Stimulated activated CD8-positive, alpha-beta memory T cell treated with anti-CD3 and anti-CD28 coated beads, Interleukin-7, amount 100 ng/mL, for 24 hours (primary cell): ENCODE measurements at places on chromosomes 1 and 21.

DNA sequence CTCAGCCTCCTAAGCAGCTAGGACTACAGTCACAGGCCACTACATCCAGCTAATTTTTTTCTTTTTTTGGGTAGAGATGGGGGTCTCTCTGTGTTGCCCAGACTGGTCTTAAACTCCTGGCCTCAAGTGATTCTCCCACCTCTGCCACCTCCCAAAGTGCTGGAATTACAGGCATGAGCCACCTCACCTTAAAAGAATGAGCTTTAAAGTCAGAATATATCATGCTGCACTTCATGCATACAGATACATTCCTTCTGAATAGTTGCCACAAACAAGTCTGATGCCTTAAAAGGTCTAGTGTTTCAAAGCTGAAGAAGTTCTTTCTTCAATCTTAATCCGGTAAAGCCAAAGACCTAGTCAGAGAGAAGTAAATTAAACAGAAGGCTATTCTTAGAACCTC is 23.8 kb upstream of the CPLANE2 start:
- DNase-seq = no peak

- DNase-seq = no peak
These were observed 3.7 kb downstream of the TRIM46 start for GRCh38 chr1:155177192-155177917.

DNA sequence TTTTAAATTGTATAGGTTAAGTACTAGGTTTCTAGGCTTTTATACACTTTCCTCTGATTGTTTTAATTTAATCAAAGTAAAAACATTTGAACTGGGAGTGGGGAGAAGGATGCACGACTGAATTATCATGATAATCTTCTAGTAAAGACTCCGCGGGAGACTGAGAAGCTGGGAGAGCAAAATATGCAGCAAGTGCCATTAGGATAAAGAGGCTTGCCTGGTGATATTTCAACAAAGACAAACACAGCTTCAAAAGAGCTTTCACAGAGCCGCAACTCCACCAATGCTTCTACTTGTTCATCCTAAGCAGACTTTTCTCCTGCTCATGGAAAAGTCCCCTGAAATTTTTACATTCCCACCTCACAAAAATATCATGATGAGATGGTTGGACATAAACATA is 239.0 kb upstream of the PTBP2 start:
- DNase-seq = no peak

DNA sequence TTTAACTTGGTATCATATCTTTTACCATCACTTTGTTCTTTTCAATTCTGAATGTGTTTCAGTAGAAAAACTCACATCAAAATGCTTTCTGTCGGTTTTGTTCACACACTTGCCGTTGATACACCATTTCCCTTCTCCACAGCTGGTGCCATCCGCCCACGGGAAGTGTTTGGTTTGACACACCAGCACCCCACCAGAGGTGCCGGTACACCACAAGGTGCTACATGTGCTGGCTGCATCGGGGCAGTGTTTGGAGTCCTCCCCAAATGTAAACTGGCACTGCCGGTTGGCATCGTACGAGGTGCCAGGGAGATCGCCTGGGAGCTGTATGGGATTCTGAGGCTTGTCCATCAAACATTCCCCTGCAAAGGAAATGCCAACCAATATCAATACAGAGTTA is 5.0 kb downstream of the ADAMTS1 start:
- no peak for DNase-seq

GRCh38 chr1:202018468-202019234 is 8.3 kb downstream of the ELF3 start:
- no peak for DNase-seq

GRCh38 chr1:89489047-89489729 is 35.4 kb upstream of the LRRC8B start:
- DNase-seq = no peak

DNA sequence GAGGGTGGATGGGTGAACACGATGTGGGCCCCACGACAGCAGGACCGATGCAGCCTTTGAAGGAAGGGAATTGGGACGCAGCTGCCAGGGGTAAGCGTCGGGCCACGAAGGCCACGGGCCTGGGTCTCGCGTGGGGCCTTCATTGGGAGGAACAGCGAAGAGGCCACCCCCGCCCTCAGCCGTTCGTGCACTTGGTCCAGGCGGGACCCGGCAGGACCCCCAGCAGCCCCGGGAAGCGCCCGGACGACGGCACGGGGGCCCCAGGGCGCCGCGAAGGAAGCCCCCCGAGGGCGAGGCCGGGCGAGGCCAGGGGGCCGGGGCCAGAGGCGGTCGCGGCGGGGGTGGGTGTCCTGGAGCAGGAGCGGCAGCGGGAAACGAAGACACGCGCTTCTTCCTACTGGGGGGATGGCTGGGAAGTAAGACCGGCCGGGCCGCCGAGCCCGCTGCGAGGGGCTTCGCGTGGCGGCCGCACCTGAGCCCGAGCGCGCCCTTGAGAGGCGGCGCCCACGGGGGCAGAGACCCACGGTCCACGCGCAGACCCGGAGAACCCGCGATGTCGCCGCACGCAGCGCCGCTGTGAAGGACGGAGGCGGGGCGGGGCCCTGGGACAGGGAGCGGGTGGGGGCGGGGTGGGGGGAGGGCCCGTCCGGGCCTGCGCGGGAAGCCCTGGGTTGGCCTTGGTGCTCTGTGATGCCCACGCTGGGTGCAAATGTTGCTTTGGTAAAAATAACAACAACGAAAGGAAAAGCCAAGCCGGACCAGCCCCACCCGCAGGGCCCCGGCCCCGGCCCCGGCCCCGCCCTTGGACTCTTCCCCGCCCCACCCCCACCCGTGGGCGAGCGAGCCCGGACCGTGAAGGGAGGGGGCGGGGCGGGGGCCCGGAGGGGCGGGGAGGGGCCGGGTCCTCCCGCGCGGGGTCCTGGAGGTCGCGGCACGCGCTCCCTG is 56.0 kb upstream of the ADARB1 start:
- DNase-seq = no peak

DNA sequence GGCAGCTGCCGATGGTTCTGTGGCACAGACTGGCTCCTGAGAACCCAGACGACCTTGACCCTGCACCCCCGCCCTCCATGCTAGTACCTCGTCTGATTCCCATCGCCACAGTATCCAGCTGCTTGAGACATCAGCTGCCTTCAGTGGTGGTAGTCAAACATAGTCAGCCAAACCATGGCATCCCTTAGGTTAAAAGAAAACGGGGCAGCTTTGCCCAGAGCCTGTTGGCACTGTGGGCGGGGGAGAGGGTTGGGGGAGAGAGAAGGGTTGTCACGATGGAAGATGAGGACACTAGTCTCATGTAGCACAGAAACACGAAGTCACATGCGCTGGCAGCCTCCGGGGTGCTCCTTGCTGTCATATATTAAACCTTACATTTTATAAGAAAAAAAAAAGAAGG is 961 bp upstream of the TDRD5 start:
- DNase-seq = no peak

DNA sequence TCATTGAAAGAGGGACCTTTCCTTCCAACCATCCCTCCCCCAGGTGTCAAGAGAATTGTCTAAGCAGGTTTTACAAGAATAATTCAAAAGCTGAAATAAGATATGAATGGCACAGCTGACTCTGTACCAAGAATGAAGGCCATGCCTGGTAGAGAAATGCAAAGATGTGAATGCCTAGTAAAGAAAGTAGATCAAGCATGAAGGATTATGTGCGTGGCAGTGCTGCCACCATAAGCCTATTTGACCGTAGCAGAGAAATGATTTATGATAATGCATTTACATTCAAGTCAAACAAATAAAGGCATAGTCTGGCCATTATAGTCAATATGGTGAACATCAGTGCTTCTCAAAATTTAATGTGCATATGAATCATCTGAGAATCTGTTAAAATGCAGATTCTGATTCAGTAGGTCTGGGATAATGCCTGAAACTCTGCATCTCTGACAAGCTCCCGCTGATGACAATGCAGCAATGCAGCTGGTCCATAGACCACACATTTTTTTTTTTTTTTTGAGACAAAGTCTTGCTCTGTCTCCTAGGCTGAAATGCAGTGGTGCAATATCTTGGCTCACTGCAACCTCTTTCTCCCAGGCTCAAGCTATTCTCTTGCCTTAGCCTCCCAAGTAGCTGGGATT is 16.6 kb upstream of the CLCA4 start:
- no peak for DNase-seq

GRCh38 chr21:41570791-41571355 is 62.9 kb upstream of the TMPRSS2 start:
- DNase-seq = no peak

- DNase-seq = no peak
These were observed 53.0 kb upstream of the ARTN start for GRCh38 chr1:43880604-43881003.

DNA sequence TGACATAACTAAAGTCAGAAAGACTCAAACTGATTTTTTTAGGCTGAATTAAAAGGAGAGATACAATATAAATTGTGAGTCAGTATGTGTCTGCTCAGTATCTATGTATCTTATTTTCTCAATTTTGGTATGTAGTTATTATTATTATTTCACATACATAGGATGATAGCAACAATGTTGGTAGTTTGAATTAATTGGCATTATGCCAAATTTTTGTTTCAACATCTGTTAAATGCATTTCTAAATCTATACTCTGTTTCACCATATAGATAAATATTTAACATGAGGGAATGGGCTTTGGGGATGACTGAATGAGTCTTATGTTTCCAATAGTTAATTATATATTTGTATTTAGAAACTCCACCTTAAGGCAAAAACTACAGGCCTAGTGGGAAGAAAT is 12.6 kb upstream of the HMCN1 start:
- no peak for DNase-seq

DNA sequence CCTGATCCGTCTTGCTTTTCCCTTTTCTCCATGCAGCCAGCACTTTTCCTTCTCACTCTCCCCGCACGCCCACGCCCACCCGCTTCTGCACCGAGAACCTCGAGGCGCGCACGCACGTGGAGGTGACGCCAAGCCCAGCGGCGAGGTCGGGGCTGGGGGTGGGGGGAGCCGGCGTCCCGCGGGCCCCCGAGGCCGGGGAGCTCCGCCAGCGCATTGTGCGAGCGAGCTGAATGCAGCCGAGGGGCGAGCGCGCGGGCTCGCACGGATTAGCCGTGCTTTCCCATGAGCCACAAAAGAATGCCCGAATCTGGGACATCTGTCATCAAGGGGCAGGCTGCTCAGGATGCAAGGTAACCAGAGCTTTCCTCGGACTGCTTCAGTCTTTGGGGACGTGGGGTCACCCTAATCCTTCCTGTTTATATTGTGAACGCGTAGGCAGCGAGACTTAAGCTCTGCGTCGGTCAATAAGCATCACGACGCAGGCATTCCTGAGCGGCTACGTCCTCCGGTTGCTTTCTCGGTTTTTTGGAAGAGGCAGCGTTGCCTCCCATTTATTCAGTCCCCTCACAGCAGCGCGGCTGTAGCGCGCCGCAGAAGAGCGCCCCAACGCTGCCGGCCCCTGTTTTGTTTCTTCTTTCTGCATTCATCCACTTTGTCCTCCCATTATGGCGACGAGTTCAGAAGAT is 67.3 kb upstream of the AKT3 start:
- DNase-seq = no peak

- no peak for DNase-seq
These were observed 833.0 kb upstream of the ADAMTS5 start for GRCh38 chr21:27799861-27800260.

GRCh38 chr1:77926561-77927357 is 38.3 kb downstream of the NEXN start:
- DNase-seq = no peak

DNA sequence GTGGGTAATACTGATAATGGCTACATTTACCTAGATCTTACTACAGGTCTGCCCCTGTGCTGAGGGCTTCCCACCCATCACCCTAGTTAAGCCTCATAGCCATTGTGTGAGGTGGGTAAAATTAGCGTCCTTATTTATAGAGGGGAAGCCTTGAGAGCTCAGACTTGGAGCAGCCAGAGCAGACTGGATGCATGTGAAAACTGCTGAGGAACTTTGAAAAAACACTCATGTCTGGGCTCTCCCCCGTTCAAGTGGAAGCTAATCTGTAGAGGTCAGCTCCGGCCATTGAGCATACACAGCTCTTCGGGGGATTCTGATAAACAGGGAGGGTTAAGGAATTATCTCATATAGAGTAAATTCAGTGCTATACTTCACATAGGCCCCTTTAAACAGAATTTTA is 389.7 kb downstream of the RPS6KC1 start:
- no peak for DNase-seq

GRCh38 chr1:147272042-147272441 is 29.6 kb downstream of the CHD1L start:
- no peak for DNase-seq

DNA sequence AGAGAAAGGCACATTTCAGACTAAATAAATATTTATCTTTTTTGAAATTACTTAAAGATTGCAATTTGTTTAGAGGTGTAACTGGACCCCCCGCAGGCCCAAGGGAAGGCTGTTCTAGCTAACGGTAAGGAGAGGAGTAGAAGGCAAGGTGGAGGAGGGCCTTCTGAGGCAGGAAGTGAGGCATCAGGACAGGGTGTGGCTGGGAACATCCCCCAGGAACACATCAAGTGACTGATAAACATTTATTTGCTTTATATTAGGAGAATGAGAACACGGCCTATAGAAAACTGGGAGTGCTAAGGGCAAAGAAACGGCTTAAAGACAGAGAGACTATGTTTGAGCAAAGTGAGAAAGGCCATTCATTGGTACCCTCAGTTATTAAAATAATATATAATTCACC is 23.2 kb downstream of the HIVEP3 start:
- DNase-seq = no peak

DNA sequence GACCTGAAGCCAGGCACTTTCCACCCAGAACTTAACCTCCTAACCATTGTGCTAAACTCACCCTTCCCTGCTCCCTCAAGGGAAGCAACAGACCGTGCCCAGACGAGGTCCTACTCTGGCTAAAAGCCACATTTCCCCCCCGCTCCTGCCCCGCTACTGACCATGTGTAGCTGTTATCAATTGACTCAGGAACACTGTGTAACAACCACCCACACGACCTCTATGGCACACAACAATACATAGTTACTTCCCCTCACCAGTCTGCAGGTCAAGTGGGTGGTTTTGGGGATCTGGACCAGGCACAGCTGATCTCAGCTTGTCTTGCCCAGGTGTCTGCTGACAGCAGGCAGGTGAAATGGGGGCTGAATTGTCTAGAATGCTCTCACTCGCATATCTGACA is 40.1 kb downstream of the CAMK2N1 start:
- DNase-seq = no peak

DNA sequence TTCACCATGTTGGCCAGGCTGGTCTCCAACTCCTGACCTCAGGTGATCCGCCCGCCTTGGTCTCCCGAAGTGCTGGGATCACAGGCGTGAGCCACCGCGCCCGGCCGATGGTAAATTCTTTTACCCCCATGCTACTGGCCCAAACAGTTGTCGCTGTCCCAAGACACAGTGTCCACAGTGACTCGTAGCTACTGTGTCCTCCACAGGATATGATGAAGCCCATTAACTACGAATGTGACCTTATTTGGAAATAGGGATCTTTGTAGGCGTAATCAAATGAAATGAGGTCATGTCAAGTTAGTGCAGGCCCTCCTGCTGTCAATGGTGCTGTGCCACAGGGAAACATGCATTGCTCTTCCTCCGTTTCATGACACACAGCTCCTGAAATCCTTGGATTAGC is 8.5 kb downstream of the FNDC10 start:
- DNase-seq = no peak

GRCh38 chr1:172751683-172752082 is 92.8 kb downstream of the FASLG start:
- no peak for DNase-seq

- no peak for DNase-seq
These were observed 47.1 kb downstream of the EXTL2 start for GRCh38 chr1:100847361-100848082.
